ENCODE measurements at places on chromosomes 7 and 10. TPM values are rescaled to one million over a fixed set of nuclear protein-coding genes. Genes with fewer than 3 reads are reported as not detected.
A peak's percentile ranks its signal among the peaks of the same experiment; 100 is the strongest.

DNA sequence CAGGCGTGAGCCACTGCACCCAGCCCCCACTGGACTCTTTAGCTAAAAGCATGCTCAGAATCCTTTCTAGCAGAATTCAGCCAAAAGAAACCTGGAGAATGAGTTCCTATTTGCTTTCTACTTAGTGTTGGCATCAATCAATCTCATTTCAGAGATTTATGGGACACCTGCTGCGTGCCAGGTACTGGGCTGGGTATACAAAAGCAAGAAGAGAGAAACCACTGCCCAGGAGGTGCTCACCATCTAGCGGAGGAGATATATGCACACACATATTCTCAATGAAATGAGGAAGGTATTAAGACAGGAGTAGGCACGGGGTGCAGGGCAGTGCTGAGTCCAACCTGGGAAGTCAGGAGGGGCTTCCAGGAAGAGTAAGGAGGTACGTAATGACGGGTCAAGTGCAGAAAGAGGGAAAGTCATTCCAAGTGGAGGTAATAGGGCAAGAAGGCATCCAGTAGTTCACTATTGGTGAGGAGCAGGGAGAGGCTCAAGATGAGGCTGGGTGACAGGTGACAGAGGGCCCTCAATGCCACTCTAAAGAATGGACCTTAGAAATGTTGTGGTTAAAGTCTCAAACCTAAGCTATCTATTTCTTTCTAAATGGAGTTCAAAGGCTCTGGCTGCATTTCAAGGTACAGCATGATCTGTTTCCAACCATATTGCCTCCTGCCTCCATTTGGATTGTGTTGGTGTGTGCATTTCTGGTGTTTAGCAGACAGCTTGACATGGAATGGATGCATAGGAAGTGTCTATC, 22.1 kb downstream of the ABLIM1 start:
- no peak for DNase-seq

- DNase-seq, result no peak
Measured at GRCh38 chr7:135877805-135878204, 99.4 kb downstream of the MTPN start.

DNA sequence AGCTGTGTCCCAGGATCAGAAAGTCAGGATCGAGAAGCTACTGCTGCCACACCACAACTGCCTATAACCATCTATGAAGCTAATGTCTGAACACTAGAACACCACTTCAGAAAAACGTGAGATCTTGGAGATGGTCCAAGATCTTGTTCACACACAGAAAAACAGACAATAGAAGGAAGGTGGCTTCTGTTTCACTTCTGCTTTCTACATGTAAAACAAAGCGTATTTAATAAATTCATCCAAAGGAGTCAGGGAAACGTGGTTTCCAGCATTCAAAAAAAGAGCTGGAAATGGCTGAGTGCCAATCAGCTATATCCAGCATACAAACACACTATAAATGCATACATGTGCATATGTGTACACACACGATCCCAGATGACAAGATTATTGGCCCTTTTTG, 70.2 kb upstream of the CCDC71L start:
- no peak for DNase-seq

DNA sequence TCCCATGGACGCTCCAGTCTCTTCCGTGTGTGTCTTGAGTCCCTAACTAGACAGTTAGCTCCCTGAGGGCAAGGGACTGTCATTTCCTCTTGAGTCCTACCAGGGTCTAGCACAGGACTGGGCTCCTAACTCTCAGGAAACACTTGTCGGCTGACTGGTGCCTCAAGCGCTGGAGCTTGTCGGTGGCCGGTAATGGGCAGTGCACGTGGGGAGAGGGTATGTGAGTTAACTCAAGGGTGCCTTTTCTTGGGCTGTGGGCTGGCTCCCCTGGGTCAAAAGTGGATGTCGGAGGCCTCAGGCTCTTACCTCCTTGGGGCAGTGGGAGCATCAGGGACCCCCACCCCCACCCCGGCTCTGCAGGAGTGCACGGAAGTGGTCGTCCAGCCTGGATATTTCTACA, 32.9 kb downstream of the ZNF775 start:
- peak; percentile 33 for DNase-seq

DNA sequence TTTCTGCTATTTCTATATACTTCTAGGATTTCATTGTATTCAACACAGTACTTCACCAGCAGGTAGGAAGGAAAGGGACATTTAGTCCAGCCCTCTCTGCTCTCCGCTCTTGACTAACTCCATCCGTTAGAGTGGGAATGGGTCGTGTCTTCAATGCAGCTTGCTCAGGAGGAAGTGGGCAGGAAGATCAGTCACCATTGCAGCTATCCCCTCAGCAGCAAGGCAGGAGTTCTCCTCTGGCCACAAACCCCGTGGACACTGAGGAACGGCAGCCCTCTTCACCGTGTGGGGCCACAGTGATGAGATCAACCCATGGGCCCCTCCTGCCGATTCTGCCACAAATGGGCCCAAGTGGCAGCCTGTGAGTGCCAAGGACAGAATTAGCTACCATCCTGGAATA, 30.2 kb upstream of the IKZF1 start:
- no peak for DNase-seq

DNA sequence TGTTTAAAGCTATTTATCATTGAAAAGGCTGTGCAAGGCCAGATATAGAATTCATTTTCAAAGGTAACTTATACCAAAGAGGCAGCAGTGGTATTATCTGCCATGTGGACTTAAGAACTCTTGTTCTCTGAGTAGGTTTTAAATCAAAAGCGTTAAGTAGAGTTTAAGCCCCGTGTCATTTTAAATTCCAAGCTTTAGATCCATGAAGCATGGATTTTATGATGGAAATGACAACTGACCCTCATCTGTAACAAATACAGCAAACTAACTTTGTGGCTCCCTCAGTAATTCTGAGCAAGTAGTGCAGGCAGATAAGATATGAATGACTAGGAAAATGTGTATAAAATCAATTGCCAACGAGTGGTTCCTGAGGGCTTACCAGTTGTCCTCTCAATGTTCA, 247.0 kb downstream of the WDR11 start:
- no peak for DNase-seq

DNA sequence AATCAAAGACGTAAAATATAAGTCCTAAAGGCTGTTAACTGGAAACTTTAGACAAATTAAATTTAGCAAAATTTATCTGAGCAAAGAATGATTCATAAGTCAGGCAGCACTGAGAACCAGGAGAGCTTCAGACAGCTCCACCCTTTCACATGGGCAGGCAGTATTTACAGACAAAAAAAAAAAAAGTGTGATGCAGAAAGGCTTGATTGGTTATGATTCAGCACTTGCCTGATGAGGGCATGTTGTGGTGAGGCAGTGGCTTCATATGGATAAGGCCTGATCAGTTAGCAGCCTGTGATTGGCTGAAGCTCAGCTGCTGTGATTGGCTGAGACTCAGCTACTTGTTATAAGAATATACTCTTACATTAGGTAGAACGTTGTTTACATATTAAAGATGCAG, 495.4 kb upstream of the POM121L12 start:
- no peak for DNase-seq

DNA sequence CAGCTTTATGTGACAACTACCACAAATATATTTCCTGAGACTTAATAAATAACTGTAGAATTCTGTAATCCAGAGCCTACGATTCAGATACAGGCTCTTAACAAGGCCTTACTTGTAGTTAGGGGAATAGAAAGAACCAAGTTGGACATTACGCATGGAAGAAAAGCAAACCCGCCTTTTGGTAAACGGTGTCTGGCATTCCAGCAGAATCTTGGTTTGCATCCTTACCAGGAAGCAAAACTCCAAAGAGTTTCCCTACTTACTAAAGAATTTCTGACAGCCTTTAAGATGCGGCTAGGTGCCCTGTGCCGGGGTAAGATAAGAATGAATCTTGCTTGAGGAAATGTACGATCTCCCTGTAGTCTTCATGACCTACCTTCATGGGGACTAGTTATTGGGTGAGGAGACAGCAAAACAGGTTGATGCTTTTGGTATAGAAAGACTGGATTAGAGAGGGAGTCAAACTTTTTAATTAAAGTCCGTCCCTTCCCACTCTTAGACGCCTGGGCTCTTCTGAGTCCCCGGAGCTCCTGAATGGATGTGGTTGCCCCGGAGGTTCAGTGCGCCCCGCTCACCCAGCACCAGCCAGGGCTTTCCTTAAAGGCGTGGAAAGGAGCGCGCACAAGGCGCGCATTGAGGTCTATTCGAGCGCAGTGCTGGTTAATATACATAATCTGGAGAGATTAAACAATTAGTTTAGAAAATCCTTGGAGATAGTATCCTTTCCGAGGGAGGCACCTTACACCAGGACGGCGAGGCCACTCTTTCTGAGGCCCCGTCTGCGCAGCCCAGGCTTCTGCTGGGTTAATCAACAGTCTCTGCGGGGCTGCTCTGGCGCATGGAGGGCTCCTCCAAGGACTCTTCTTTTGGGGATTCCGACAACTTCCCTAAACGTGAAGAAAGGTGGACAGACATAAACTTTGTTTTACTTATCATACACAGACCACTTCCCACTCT, 11.5 kb downstream of the PTF1A start:
- no peak for DNase-seq

GRCh38 chr10:44566786-44567185, 181.9 kb upstream of the CXCL12 start:
- DNase-seq, result no peak

GRCh38 chr10:100656454-100656853, 88.9 kb upstream of the PAX2 start:
- no peak for DNase-seq

GRCh38 chr7:149718730-149719049, 54.7 kb downstream of the ZNF467 start:
- peak; percentile 26 for DNase-seq

GRCh38 chr7:76364198-76364584, 5.4 kb upstream of the YWHAG start:
- DNase-seq, result peak; percentile 65

DNA sequence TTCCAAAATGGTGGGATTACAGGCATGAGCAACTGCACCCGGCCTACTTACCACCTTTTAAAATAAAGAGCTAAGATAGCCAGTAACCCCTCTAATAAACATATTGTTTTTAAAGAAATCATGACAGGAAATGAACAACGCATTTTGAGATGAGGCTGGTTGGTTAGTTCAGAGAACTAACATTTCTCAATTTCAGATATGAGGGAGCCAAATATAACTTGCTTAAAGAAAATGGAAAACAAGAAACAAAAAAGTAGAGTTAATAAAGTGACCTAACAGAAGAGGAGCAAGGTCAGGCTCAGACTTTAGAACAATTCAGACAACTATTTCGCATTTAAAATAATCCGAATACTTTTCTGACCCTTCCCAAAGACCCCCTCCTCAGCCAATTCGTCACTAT, 254.9 kb upstream of the PHF14 start:
- DNase-seq, result no peak

GRCh38 chr10:43160046-43160920, 22.0 kb downstream of the CSGALNACT2 start:
- no peak for DNase-seq

- no peak for DNase-seq
Measured at GRCh38 chr7:40879941-40880543, 745.2 kb downstream of the SUGCT start.

FAM53B gene
- total RNA-seq, result 41.2 TPM

TMEM270 gene
- not detected for total RNA-seq

CTAGE8 gene
- total RNA-seq, result 0.22 TPM

FAM24B gene
- 1.0 TPM for total RNA-seq

MCM10 gene
- 0.62 TPM for total RNA-seq

RASSF4 gene
- total RNA-seq, result 91.5 TPM
